ENCODE measurements at places on chromosomes 2 and 18. TPM values are rescaled to one million over a fixed set of nuclear protein-coding genes. Genes with fewer than 3 reads are reported as not detected.

DNA sequence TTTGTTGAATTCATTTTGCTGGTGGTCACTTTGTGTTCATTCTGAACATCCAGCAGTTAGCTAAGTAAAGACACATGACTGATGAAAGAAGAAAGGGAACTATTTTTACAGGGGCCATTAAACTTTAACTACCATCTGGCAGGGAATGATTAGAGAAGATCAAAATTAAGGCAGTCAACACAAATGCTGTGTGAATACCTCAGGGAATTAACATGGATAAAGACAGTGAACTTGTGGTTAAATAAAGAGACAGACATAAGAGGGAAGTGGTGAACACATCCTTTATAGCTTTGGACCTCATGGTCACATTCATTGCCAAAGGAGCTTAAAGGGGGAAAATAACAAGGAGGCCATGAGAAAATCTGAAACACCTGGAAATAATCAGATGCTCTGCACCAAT lies 52.6 kb upstream of the ATP5MC3 start:
- no peak for ATAC-seq

DNA sequence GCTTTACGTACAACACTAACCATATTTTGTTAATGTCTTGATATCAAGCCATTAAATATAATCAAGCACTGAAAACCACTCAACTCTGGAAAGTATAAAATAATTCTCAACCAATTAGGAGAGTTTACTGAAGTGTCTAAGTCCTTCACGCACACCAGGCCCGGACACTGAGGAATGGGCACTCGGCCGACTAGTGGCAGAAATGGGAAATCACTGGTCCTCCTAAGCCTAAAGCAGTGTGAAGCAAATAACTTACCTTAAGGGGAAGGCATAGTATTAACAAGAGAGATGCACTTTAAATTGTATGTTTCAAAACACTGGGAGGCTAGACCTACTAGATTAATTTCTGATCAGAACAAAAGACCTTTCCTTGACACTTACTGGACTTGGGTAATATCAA lies 45.7 kb downstream of the FAM210A start:
- ATAC-seq: no peak

DNA sequence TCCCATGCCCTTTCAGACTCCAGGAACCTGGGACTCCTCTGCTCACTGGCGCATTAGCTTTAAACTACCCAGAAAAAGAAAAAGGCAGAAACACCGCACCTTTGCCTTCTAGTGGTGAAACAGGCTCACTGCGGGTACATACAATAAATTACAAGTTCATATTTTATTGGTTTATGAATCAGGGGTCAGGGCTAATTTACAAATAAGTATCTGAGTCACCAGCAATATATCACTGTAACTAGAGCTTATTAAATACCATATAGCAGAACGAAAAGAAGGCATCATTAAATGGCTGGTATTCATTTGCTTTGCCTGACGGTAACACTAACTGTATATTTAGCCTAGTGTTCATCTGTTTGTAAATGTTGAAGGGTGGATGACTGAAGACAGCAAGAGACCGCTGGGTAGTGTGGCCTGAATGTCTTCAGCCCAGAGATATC lies 26.9 kb upstream of the DTNB start:
- ATAC-seq: peak; percentile 35

The CD8B2 gene
- not detected for total RNA-seq

The SLC5A6 gene
- 15.6 TPM for total RNA-seq

GRCh38 chr2:227627769-227628168 lies 10.5 kb downstream of the SCYGR4 start:
- ATAC-seq: no peak

- peak; percentile 76 for ATAC-seq
These were observed 103.2 kb upstream of the OTX1 start for GRCh38 chr2:62947403-62947802.

- no peak for ATAC-seq
These were observed 421.6 kb downstream of the SOX11 start for GRCh38 chr2:6113786-6114185.

DNA sequence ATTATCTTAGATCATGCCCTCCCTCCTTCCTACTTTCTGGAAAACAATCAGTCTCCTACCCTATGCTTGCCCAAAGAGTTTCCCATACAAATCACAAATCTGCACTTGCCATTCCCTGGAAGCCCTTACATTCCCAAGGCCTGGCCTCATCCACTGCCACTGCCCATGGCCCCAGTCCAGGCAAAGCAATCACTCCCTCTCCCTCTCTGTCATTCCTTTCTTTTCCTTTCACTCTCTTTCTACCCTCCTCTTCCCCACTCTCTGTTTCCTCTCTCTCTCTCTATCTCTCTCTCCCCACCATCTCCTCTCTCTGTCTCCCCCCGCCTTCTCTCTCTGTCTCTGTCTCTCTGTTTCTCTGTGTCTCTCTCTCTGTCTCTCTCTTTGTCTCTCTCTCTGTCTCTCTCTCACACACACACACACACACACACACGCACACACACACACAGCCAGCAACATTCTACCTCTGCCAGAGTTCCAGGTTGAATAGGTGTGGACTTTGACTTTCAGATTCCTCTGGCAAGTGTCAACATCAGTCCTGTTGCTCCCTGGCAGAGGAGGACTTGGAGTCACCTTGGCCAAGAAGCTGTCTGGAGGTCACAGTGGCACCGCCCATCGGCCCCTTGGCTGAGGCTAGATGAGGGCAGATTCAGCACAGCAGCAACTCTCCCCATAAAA lies 43.7 kb upstream of the NAT8 start:
- ATAC-seq: no peak

- no peak for ATAC-seq
These were observed 20.2 kb upstream of the DLX1 start for GRCh38 chr2:172065111-172065510.

The HOXD12 gene
- not detected for total RNA-seq

The CDCA7 gene
- total RNA-seq: 14.5 TPM

DNA sequence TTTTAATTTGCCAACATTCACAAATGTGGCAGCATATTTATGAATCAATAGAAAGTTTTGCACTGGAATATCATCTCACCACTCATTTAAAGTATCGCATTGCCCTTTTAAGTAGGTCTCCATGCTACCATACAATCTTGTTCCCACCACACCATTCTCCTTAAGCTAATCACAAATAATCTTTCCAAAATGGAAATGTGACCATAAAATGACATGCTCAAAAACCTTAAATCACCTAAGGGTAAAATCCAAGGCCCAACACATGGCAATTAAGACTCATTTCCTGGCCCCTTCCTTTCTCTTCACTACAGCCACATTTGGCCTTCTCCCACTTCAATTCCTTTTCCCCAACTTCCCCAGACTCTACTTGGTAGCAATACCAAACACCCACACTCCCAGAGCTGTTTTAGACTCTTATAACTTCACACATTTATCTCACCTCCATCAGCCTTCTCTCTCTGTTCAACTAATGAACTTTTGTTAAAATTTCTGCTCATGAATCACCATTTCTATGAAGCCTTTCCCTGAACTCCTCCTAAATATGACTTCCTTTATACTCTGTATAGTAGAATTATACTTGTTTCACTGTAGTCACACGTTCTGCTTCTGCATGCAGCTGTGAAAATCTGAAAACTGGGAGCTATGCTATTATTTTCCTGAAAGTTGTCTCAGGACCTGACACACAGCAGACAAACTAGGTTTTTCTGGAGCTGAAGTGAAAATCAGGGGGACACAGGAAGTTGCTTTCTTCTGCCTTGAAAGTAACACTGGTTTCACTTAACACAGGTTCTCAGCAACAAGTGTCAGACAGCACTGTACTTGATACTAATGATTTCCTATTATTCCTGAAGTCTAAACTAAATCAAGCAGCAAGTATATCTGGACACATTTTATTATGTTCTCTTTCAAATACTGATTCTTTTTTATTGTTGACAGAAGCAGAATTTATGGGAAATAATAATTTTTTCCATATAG lies 303.9 kb downstream of the ZEB2 start:
- no peak for ATAC-seq

The IFIH1 gene
- 10.3 TPM for total RNA-seq

GRCh38 chr2:26495705-26496297 lies 17.9 kb upstream of the OTOF start:
- ATAC-seq: no peak

DNA sequence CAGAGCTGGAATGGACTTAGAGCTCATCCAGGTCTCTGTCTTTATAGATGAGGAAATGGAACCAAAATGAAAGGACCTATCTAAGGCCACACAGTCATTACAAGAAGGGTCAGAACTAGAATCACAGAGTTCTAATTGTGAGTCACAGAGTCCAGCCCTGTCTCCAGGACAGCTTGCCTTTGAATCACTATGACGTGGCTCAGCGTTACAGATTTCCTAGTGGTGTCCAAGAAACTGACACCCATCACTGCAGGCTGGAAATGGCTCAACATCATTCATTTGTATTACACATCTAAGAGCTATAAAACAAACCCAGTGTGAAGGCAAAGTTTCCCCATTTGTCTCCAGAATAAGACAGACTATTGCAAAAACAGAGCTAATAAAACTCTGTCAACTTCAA lies 164.3 kb upstream of the SIX2 start:
- peak; percentile 85 for ATAC-seq

The SP140 gene
- total RNA-seq: 0.96 TPM

DNA sequence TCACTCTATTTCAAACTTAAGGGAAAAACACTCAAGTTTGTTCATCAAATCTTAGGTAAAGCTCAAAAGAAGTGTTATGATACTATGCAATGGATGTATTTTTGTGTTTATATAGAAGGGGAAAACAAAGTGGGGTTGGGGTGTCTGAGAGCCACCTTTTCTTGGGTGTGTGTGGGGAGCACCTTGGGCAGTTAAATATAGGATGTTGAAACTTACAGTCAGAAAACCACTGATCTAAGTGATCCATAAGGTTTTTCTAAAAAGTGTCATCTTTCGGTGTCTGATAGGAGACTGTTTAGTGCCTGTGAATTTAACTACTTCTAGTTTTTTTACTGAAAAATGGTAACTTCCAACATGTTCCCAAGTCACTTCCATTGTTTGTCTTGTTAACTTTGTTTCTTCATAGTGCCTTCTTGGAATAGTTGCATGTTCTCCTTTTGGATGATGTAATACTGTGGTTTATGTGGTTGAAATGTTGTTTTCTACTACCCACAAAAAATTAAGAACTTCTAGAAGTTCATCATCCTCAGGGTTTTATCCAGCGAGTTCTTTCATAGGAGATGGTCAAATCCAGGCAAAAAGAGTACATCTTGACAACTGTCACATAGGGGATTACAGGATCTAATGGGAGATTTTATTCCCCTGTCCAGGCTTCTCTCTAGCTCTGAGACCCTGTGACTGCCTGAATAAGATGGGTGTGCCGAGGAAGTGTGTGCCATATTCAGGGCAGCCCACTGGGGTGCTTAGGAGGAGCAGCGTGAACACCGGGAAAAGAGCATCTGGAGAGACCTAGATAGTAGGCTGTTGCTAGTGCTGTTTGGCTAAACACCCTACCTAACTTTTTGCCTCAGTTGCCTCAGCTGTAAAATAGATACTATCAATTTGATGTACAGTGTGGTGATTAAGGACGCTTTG lies 46.2 kb downstream of the CAB39 start:
- no peak for ATAC-seq

The CCDC85A gene
- 0.24 TPM for total RNA-seq

DNA sequence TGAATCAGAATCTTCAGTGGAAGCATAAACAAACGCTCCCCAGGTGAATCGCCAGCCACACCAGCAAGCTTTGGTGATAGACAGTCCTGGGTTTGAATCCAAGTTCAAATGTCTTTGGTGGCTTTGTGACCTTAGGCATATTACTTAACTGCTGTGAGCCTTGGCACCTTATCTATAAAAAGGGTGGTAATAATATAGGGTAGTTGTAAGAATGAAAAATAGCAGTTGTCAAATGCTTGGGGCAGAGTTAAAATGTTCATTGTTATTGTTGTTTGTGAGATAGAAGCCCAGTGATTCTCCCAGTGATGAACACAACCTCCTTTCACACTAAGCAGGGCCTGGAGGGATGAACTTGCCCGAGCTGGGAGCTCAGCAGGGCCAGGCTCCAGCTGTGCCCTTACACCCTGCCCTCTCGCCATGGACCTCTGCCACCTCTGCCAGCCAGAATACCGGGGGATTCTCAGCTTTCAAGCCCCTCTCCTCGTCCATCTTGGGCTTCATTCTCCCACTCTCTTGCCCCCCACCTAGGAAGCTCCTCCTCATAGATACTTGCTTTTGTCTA lies 6.1 kb upstream of the TMBIM1 start:
- ATAC-seq: no peak

DNA sequence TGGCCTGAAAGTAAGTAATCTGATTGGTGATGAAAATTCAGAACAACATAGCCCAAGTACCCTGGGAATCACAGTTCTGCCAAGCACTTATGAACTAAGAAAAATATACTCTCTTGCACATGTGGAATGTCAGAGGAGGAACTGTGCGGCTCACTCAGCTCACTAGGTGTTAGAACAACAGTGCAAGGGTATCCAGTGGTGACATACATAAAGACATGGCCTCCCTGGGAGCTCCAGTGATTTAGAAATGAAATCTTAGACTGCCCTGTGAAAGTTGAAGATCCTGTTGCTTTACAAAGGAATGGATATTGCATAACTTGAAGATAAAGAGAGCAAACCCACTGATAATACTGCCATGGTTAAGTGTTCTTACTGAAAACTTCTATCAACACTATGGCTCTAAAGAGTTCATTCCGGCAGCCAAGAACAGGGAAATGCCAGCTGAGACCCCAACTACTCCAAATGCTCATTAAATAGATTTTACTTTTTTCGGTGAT lies 246.2 kb downstream of the ARHGAP15 start:
- no peak for ATAC-seq

The GPC1 gene
- total RNA-seq: 101 TPM

- no peak for ATAC-seq
These were observed 7.9 kb upstream of the PDCL3 start for GRCh38 chr2:100554798-100555407.

The MARCHF4 gene
- total RNA-seq: not detected

The IL36G gene
- total RNA-seq: 27.4 TPM

The CDH2 gene
- not detected for total RNA-seq

DNA sequence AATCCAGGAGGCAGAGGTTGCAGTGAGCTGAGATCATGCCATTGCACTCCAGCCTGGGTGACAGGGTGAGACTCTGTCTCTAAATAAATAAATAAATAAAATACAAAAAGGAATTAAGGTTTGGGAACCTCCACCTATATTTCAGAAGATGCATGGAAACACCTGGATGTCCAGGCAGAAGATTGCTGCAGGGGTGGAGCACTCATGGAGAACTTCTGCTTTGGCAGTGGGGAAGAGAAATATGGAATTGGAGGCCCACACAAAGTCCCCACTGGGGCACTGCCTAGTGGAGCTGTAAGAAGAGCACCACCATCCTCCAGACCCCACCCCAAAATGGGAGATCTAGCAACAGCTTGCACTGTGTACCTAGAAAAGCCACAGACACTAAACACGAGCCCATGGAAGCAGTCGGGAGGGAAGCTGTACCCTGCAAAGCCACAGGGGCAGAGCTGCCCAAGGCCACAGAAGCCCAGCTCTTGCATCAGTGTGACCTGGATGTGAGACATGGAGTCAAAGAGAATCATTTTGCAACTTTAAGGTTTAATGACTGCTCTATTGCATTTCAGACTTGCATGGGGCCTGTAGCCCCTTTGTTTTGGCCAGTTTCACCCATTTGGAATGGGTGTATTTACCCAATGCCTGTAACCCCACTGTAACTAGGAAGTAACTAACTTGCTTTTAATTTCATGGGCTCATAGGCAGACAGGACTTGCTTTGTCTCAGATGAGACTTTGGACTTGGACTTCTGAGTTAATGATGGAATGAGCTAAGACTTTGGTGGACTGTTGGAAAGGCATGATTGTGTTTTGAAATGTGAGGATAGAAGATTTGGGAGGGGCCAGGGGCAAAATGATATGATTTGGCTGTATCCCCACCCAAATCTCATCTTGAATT lies 265.3 kb downstream of the ZEB2 start:
- no peak for ATAC-seq
